Right ventricle myocardium inferior (tissue), 1 donor: ENCODE measurements at places on chromosomes 3 and 15. TPM values are rescaled to one million over a fixed set of nuclear protein-coding genes. Genes with fewer than 3 reads are reported as not detected.

GRCh38 chr15:25508369-25509002, 69.7 kb upstream of the UBE3A start:
- no peak for DNase-seq

DNA sequence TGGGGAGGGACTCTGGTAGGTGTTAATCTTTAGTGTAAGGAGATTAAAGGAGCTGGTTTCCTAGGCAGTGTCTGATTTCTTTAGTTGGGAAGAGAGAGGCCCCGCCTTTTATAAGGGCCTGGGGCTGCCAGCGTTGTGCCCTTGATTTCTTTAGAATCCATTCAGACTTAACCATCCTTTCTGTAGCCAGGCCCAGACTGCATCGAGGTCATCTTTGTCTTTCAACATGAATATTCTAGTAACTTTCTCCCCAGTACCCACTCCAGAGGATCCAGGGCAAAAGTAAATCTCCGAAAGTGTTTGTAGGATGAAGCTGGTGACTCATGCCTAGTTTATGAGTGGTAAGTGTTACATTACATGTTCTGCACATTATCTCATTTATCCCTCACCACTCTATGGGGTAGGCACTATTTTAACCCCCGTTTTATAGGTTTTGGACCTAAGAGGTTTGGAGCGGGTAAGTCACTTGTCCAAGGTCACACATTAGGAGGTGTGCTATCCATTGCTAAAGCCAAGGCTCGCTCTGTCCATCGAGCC, 11.8 kb upstream of the USP3 start:
- no peak for DNase-seq

GRCh38 chr3:143348486-143349327, 229.1 kb downstream of the CHST2 start:
- DNase-seq = no peak

MINAR1 gene
- total RNA-seq = 0.05 TPM

PP2D1 gene
- not detected for total RNA-seq

GRCh38 chr15:38853608-38854007, 289.0 kb upstream of the RASGRP1 start:
- no peak for DNase-seq

DNA sequence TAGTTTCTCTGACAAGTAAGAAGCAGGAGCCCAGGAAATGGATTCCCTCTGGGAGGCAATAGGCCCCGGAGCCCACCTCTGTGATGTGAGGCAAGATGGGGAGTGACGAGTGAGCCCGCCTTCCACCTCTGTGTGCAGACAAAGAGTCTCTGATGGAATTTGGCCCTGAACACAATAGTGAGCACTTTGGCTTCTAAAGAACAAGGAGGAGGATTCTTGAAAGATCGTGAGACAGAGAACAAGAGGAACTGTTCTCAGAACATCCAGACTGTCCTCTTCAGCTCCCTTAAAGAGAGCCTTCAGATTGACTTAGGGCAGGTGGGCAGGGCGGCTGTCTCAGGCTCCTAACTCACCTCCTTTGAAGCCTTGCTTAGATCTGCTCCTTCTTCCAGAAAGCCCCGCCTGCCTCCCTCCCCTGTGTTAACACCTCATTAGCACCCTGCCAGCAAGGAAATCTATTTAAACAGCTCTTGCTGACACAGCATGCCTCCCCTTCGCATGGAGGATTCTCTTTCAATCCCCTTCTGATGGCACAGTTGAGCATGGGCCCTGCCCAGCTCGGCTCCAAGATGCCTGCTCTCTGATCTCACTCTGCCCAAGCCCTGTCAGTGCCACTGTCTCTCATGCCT, 430.3 kb downstream of the NTRK3 start:
- no peak for DNase-seq

GRCh38 chr15:67723294-67724024, 101.8 kb upstream of the SKOR1 start:
- DNase-seq = no peak

STRIT1 gene
- 0.84 TPM for total RNA-seq
